ENCODE measurements at places on chromosomes 7 and 10.

DNA sequence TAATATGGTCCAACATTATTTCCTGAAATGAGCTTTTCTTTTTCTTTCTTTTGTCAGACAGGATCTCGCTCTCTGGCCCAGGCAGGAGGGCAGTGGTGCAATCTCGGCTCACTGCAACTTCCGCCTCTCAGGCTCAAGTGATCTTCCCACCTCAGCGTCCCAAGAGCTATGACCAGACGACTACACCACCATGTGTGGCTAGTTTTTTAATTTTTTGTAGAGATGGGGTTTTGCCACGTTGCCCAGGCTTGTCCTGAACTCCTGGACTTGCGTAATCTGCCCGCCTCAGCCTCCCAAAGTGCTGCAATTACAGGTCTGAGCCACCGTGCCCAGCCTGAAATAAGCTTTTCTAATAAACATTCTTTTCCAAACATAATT lies 48.6 kb downstream of the CUL2 start:
- no peak for DNase-seq

GRCh38 chr7:2934984-2935740 lies 91.1 kb upstream of the GNA12 start:
- no peak for DNase-seq

- DNase-seq = no peak
These were observed 34.9 kb downstream of the LDB3 start for GRCh38 chr10:86703176-86703575.

- no peak for DNase-seq
These were observed 672 bp downstream of the GTPBP4 start for GRCh38 chr10:988667-989545.

GRCh38 chr10:70942125-70942524 lies 53.8 kb upstream of the PCBD1 start:
- DNase-seq = no peak

DNA sequence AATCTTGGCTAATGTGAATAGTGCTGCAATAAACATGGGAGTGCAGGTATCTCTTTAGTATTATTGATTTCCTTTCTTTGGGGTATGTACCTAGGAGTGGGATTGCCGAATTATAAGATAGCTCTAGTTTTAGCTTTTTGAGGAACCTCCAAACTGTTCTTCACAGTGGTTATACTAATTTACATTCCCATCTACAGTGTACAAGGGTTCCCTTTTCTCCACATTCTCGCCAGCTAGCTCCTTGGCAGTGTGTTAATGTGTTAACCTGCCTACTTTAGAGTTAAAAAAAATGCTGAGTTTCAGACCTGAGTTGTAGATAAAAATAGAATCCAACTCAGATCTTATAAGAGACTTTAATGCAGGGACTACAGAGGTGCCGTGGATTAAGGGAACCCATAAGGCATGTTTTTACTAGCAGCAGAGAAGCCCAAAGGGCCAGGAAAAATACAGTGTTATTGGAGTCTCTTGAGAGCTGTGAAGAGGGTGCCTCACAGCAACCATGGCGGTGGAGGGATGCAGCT lies 35.4 kb downstream of the CDK13 start:
- DNase-seq = no peak

GRCh38 chr7:68176974-68177373 lies 1180.3 kb downstream of the TYW1 start:
- DNase-seq = no peak

- DNase-seq = no peak
These were observed 27.9 kb downstream of the TFPI2 start for GRCh38 chr7:93862651-93863050.

DNA sequence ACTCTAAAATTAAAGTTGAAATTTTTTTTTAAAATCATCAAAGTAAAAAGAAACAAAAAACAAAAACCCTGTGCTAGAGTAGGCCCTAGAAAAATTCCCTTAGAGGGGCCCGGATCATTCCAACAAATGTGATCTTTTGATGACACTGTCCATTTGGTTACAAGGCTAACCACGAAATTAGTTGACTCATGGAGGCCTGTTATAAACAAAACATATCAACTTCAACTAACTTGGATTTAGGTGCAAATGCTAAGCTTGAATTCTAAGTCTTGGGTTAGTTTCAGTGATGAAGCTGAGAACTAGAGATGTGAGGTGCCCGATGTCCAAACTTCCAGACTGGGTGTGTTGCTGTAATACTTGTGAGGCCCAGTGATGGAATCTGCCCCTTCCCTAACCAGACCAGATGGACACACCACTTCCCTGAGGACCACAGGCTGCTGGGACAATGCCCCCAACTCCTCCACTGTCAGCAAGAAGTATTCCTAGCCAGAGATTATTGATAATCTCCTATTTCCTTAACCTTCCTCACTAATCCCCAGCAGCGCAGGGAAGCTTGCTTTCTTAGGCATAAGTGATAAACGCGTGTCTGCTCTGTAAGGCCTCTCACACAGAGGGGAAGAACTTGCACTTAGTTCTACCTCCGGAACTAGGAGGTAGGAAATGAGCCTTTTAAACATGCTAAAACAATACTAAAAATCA lies 108.7 kb downstream of the RAPGEF5 start:
- DNase-seq = no peak

GRCh38 chr7:80768756-80769155 lies 130.3 kb downstream of the CD36 start:
- no peak for DNase-seq

DNA sequence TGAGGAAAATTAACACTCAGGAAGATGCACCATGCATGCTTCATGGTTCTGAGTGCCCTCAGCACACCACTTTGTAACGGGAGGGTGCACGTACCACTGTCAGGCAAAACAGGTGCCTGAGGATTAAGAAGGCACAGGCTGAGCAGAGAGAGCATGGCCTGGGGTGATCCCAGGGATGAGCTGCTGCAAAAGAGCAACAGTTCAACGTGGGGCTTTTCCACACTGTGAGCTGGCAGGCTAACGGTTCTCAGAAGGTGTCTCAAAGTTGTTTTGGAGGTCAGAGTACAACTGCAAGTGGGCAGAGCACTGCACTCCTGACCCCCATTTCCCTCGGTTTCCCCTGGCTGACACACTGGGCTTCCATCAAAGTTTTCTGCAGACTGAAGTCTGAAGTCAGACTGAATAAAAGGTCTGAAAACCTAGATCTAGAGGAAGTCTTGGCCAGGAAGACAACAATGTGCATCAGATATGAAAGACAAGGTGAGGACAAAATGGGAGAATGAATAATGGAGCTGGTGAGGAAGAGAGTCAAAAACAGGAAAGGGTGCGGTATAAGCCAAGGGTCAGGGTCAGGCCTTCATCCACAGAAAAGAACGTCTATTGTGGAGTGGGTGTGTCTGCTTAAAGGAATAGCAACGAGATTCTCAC lies 20.5 kb downstream of the ZNF438 start:
- DNase-seq = no peak

All from stimulated activated CD4-positive, alpha-beta T cell treated with anti-CD3 and anti-CD28 coated beads, Interleukin-1b, Interleukin-23, amount 100 ng/mL, for 1 hour (primary cell).